CD4-positive, alpha-beta T cell treated with Interleukin-12 subunit alpha and Interleukin-12 subunit beta, for 1 hour (primary cell): ENCODE measurements at places on chromosomes 7 and 10.

- no peak for DNase-seq
Observed at GRCh38 chr7:19121977-19122588, 4.6 kb upstream of the TWIST1 start.

DNA sequence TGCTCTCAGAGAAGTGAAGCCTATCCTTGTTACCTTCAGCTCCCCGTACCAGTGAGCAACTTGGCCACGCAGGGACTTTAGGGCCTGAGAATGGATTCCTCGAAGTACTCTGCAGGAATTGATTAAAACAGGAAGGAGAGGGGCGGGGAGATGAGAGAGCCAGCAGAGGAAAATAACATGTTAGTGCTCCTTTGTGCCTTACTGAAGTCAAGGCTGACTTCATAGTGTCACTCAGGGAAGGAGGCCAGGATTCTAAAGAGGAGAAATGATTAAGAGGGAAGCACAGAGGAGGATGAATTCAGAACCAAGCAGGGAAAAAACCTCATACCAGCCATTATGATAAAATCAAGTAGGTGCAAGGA, 195.6 kb upstream of the RHOBTB1 start:
- DNase-seq, result no peak

DNA sequence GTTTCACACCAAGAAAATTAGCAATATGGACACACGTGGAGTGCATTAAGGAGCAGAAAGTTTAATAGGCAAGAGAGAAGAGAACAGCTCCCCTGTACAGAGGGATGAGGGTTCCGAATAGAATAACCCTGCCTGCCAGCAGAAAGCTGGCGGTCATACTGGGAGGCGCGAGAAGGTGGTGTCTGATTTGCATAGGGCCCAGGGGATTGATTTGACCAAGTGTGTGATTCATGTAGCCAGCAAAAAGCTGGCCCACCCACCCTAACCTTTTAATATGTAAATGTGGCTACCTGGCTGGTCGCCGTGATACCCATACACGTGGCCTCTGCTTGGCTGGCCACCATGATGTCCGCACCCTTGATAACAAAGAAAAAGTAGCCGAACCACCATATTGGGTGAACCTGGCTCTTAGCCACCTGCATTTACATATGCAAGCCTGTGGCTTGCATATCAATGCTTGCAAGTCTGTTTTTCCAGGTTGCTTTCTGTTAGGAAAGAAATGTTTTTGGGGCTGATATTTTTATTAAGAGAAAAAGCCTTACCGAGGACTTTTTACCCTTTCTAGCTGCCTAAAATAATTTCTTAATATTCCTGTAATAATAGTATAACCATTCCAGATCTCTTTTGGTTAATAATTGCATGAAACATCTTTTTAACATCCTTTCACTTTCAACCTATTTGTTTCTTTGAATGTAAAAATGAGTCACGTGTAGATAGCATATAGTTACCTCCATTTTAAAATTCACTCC, 20.5 kb upstream of the VWDE start:
- no peak for DNase-seq

- DNase-seq, result no peak
Observed at GRCh38 chr7:22154143-22154529, 202.8 kb downstream of the RAPGEF5 start.

DNA sequence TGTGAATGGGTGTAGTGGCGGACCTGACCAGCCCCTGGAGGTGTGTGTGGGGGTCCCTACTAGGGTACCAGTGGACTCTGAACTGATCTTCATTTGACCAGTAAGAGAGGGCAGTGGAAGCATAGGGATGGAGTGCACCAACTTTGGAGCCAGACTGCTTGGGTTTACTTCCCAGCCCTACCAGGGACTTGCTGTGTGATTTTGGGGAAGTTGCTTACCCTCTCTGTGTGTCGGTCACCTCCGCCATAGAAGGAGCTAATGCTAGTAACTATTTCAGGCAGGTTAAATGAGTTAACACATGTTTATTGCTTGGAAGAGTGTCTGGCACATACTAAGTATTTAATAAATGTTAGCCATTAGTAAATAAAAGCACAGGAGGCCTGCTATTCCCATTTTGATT, 6.6 kb downstream of the ADCYAP1R1 start:
- DNase-seq, result no peak

DNA sequence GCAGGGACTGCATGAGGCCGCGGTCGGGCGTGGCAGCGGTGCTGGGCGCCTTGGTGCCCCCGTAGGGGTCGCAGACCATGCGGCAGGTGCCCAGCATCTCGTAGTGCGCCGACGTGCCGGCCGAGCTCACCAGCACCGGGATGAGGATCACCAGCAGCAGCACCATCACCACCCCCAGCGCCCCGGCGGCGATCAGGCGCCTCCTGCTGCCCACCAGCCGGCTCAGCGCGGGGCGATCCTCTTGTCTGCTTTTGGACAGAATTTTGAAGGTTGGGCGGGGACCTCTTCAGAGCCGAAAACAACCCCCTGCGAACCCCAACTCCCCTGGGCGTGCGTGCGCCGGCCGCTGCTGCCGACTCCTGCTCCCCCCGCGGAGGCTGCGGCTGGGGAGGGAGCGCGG, 779 bp downstream of the C1QL3 start:
- DNase-seq, result peak; percentile 10

DNA sequence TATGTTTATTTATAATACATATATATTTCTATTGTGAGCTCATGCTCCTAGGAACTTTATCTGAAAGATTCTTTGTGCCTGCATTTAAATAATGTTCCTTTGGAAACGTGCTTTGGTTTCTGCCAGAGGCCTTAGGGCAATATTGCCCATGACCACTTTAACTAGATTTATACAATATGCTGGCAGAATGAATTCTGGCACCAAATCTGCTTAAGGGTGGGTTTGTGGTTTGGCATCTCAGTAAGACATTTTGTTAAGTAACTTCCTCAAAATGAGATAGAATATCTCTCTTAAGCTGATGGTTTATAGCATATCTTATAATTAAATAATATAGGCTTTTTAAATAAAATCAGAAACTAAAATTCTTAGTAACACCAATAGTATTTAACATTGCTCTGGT, 252.9 kb downstream of the RNLS start:
- no peak for DNase-seq

- DNase-seq, result no peak
Observed at GRCh38 chr7:38428041-38428440, 154.6 kb upstream of the TARP start.

- no peak for DNase-seq
Observed at GRCh38 chr10:88800152-88801125, 2.1 kb upstream of the LIPM start.

DNA sequence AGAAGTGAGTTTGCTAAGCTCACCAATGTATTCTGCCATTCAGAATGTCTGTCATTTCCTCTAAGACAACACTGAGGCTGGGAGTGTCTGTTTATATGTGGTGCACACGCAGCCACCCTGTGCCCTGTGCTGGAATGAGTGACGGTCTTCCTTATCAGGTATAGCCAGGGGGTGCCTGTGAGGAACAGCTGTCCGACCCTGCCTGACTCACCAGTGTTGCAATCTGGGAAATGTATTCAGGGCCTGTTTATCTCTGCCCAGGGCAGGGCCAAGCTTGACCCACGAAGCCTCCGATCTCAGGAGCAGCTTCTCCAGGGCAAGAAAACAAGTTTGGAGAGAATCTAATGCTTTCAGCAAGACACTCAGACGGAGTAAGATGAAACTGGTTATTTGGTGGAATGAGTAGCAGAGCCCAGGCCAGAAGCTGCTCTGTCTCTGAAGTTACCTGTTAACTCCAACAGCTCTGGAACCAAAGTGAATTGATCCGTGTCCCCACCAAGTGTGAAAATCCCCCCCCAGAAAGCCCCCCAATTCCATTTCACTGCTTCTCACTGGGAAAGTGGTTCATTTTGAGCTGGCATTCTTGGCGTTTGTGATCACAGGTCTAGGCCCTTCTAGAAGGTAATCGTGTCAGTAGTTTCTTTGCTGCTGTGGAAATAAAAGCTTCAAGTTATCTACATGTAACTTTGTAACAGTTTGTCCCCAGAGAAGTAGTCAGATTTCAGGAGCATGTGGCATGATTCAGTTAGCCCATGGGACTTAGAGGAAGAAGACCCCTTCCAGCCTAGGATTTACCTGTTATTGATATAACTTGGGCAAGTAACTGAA, 6.1 kb upstream of the UBE2H start:
- no peak for DNase-seq

GRCh38 chr10:132860532-132860931, 74.6 kb upstream of the NKX6-2 start:
- no peak for DNase-seq

GRCh38 chr10:102757323-102757722, 13.6 kb downstream of the WBP1L start:
- DNase-seq, result no peak

GRCh38 chr10:49219248-49219647, 31.1 kb upstream of the TMEM273 start:
- no peak for DNase-seq

DNA sequence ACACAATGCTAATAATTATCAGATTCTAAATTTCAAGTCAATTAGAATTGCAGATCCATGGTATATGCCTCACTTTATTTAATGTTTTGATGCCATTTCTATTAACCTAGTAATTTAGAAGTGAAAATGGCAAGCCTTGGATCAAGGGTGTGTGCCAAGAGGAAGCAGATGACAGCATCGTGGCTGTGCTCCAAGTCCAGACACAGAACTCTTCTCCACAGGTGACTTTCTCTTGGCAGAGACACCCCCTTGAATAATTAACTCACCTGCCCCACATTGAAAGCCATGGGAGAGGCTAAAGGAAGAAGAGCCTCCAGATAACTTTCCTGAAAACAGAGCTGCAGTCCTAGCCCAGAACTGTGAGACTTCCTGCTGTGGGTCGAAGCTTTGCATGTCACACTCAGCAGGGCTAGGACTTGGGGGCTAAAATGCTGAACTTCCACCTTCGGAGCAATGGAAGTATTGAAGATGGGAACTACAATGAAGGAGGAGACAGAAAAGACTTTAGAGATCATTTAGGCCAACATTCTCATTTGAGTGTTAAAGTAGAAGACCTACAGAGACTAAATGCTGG, 996 bp upstream of the C10orf90 start:
- no peak for DNase-seq

GRCh38 chr7:30005464-30005863, 15.9 kb upstream of the SCRN1 start:
- no peak for DNase-seq

GRCh38 chr10:11242443-11243387, 225.0 kb downstream of the CELF2 start:
- no peak for DNase-seq

GRCh38 chr10:133306941-133307379, 1.7 kb downstream of the TUBGCP2 start:
- DNase-seq, result no peak

DNA sequence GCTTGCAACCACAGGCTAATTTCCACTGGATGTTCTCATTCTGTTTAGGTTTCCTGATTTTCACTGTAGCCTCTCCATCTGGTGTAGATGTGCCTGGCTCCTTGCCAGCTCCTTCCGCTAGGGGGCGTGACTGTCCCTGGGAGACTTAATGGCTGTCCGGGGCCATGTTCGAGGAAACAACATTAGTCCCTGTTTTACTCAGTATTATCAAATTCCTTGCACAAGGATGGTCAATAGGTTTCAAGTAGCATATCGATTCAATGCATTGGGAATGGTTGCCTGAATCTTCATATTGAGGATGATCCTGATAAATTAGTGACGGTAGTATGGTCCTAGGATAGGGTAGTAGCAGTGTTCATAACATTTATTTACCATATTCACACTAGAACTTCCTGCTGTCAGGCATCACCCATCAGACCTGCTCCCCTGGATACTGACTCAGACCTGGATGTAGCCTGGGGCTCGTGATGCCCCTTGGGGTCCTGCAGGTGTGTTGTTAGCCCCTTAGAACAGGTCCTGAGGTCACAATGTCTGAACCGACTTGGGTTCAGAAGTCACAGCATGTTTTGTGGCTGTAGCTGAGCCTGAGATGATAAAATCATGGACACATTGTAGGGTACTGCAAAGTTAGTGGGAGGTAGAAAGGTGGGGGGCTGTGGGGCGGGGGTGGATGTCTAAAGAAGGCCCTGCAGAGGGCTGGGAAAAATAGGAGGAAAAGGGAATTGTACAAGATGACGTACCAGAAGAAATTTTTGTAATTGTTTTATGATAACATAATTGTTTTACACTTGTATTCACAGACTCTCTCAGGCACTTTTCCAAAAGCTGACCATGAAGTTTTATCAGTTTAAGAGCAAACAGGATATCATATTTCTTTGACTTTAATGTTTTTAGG, 8.9 kb upstream of the EXOC6 start:
- peak; percentile 40 for DNase-seq

GRCh38 chr10:8279598-8279997, 225.1 kb downstream of the GATA3 start:
- no peak for DNase-seq

DNA sequence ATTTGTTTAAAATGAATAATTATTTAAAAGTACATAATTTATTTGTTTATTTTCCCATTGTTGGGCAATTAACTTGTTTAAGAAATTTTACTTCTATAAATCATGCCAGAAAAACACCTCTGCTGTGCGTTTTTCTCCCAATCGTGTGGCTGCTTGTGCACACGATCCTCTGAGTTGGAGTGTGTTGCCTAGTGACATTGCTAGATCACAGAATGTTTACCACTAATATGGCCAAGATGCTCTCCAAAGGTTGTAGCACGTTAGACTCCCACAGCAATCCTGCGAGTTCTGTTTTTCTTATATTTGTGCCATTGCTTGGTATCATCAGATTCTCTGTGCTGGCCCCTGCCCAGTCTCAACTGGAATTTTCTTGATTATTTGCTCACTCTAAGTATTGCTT, 207.1 kb upstream of the ADCY1 start:
- DNase-seq, result no peak

- DNase-seq, result no peak
Observed at GRCh38 chr10:7202793-7203355, 208.0 kb downstream of the SFMBT2 start.

GRCh38 chr10:80406204-80406603, 2.1 kb upstream of the PRXL2A start:
- DNase-seq, result no peak

DNA sequence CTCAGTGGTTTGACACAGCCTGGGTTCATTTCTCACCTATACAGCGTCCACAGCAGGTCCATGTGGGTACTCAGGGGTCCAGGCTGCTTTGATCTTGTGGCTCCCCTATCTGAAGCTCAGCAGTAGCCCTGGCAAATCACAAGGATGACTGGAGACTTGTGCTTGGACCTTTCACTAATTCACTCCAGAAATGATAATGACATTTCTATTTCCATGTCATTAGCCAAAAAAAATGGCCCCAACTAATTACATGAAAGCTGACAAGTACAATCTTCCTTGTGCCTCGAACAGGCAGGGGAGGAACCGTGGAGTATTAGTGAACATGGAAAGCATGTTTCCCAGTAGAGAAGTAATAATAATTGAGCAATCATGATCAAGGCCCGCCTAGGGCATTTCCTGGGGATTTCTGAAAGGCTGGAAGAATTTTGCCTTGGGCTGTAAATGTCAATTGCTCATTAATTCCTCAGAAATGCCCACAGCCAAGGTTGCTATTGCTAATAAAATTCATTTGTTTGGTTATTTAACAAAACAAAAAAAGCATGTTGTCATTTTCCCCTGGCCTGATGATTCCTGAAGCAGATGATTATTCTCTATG, 586.1 kb downstream of the SDK1 start:
- DNase-seq, result no peak

GRCh38 chr10:44974082-44974627, 4.5 kb downstream of the DEPP1 start:
- no peak for DNase-seq

- no peak for DNase-seq
Observed at GRCh38 chr10:28520346-28520745, 12.6 kb upstream of the WAC start.

GRCh38 chr10:49360271-49361177, 35.4 kb downstream of the DRGX start:
- DNase-seq, result no peak
